Kidney tubule cell (primary cell): ENCODE measurements at places on chromosomes 2 and 18.
A peak's percentile ranks its signal among the peaks of the same experiment; 100 is the strongest.

DNA sequence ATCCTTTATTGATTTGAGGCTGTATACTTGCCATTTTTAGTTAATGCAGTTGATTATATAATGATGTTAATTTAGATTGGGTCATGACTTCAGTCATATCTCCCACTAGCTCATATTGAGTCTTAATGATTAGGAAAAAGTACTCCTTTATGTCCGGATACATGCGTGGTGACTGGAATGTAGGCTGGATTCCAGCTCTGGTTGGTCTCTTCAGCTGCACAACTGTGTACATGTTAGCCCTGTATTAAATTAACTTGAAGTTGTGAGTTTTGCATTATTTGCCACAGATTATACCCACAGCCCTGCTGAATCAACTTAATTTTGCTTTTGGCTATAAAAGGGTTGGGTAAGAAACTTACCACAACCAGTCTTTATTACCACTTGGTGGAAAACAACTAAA lies 22.5 kb downstream of the MOB4 start:
- DNase-seq = no peak

GRCh38 chr2:143843686-143844085 lies 676.2 kb downstream of the ZEB2 start:
- no peak for DNase-seq

DNA sequence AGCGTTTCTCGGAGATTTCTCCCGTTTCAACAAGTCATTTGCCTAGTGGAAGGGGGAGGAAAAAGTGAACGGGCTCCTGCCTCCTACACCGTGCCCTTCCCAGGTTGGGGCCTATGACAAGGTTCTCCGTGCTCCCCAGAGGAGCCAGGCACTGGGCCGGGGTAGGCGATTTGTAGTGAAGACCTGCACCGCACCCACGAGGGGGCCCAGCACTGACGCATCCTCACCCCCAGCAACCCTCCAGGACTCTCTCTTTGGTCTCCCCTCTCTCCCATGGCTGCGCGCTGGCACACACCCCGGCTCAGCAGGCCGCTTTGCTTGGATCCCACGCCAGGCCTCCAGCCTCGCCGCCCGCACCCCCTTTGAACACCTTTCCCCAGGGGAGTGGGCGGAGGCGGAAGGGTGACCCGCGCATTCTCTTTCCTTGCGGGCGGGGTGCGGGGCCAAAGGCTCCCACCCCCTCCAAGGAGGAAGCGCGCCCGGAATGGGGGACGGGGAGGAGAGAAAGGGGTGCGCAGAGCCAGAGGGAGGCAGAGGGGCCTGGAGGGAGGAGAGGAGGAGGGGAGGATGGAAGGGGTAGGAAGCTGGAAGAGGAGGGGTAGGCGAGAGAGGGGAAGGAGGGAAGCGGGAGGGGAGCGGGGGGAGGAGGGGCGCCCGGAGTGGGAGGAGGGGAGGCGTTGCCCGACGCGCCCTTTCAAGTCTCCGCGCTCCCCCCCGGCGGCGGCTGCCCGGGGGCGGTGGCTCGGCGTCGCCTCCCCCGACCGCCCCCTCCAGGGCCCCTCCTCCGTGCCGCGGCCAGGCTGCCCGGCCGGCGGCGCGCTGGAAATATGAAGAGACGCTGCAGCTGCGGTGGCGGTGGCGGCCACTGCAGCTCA lies at the start of gene APCDD1:
Gene APCDD1, plus strand, starts transcription at position 830 of the 875 bp plus-strand sequence. CDS start 347 bp downstream, outside the sequence.
- peak; percentile 9 for DNase-seq

DNA sequence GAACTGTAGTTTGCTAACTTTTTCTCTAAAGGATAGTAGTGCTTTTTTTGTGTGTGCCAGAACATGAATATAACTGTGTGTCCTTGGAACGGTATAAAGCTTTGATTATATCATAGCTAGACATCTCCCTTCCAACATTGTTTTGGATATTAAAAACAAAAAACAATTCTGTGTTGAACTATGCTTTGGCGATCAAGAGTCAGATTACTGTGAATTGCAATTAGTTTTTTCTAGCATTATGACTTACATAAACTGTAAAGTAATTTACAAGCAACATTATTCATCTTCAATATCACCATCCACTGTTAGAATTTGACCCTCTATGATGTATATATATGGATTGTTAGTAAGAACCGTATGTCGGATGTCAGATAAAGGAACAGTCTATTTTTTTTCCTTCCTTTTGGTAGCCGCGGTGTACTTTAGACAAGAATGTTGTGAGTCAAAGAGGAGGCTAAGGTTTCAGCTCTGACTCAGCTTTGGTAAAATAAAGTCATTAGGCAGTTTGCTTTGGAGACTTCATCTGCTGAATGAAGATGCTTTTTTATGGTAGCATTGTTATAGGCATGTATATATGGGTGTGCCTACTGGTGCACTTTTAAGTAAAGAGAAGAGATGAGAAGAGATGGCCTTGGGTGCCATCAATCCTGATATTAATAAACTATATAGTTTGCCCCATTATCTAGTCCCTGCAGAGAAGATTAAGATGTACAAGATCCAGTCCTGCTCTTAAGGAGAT lies 76.4 kb downstream of the LTBP1 start:
- peak; percentile 65 for DNase-seq

DNA sequence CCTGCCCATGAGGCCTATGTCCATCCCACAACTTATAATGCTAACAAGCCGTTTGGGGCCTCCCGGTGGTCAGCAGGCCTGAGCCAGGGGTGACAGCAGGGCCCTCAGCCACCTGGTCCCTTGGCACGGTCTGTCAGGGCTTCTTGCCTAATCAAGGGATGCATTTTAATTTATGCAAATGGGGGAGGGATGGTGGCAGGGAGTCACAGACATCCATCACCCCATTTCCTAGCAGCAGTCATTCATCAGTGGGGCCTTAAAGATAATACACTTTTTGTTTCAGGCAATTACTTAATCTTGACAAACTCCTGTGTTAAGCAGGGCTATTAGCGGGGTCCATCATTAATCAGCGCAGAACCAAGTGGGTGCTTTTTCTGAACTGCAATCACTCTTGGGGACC lies 174.5 kb downstream of the GLI2 start:
- DNase-seq = no peak

DNA sequence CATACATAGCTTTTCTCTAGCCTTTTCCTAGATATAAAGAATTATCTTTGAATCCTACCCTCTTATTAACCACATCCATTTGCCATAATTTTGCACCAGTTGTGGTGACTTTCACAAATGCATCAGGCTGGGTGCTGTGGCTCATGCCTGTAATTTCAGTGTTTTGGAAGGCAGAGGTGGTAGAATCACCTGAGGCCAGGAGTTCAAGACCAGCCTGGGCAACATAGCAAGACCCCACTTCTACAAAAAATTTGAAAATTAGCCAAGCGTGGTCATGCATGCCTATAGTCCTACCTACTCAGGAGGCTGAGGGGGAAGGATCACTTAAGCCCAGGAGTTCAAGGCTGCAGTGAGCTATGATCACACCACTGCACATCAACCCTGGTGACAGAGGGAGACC lies 672.4 kb upstream of the CHAC2 start:
- DNase-seq = no peak

GRCh38 chr18:59273759-59274532 lies 692 bp upstream of the RAX start:
- no peak for DNase-seq

DNA sequence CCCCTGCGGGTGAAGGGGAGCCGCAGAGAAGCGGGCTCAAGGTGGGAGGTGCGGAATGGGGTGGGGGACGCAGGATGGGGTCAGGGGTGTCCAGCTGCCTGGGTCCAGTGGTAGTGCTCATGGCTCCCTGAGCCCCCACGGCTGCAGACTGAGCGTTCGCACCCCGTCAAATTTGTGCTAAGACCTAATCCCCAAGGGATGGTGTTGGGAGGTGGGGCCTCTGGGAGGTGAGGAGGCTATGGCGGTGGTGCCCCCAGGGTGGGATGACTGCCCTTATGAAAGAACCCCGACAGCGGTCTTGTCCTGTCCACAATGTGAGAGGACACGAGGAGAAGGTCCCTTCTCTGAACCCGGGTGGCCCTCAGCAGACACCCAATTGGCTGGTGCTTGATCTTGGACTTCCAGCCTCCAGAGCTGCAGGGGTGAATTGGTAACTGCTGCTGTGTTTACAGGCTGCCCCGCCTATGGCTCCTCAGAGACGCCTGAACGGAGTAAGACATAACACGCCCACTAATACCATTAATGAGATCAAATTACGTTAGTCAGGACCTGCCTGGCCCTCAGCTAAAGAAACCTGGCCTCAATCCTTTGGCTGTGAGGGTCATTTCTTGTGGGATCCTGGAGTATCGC lies 42.6 kb downstream of the PXDN start:
- DNase-seq = no peak

DNA sequence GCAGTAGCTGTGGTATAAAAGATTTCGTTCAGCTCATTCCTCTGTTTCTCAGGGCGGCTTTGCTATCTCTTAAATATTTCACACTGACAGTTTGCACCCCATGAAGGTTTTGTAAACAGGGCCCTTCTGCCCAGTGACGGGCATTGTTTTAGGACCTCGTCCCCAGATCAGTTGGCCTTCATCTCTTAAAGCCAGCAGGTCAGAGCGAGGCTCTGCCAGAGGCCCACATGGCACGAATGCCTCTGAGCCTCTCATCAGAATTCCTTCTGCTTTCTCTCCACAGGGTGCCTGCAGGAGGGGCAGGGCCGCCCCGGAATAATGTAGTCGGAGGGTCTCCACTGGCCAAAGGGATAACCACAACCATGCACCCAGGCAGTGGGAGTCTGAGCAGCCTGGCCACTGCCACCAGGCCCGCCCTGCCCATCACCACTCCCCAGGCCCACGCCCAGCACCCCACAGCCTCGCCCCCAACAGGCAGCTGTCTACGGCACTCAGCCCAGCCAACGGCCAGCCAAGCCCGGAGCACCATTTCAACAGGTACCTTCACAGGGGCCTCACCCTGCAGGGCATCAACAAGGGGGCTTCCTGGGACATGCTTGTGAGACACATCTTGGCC lies 177.0 kb downstream of the SEPTIN10 start:
- no peak for DNase-seq

- peak; percentile 83 for DNase-seq
Measured at GRCh38 chr2:74502720-74503505, 3.5 kb upstream of the LBX2 start.

DNA sequence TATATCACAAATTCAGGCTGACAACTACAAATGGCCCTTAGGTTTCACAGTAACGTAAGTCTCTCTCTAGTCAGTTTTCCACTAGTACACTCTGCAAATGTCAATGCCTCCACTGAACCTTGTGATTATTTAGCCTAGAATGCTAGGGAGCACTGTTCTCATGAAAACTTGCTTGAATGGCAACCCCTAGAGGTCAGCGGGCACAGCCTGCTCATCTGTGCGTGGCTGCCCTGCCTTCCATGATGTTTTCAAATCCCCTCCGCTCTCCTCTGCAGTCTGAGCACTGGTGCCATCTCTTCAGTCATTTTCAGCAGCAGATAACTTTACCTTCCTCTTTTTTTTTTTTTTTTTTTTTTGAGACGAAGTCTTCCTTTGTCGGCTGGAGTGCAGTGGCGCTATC lies 84.1 kb upstream of the GULP1 start:
- DNase-seq = no peak

GRCh38 chr2:20411361-20411894 lies 35.4 kb upstream of the RHOB start:
- DNase-seq = peak; percentile 84

- DNase-seq = no peak
Measured at GRCh38 chr2:52311862-52312261, 1279.9 kb upstream of the NRXN1 start.

DNA sequence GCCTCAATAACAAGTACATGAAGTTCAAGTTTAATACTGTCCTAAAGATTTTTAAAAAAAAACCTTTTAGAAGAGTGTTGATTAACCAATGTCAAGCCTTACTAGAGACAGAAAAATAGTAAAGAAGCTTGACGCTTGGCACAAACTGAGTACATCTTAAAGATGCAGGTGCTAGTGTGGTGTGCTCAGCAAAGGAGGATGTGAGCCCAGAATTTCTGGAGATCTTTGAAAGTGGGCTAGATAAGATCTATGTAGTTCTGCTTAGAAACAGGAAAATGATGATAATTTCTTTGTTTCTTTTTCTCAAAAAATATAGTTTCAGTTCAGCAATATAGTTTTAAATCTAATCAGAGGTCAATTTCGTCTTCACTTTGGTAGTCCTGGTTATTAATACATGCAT lies 118.3 kb upstream of the KLHL14 start:
- DNase-seq = no peak

DNA sequence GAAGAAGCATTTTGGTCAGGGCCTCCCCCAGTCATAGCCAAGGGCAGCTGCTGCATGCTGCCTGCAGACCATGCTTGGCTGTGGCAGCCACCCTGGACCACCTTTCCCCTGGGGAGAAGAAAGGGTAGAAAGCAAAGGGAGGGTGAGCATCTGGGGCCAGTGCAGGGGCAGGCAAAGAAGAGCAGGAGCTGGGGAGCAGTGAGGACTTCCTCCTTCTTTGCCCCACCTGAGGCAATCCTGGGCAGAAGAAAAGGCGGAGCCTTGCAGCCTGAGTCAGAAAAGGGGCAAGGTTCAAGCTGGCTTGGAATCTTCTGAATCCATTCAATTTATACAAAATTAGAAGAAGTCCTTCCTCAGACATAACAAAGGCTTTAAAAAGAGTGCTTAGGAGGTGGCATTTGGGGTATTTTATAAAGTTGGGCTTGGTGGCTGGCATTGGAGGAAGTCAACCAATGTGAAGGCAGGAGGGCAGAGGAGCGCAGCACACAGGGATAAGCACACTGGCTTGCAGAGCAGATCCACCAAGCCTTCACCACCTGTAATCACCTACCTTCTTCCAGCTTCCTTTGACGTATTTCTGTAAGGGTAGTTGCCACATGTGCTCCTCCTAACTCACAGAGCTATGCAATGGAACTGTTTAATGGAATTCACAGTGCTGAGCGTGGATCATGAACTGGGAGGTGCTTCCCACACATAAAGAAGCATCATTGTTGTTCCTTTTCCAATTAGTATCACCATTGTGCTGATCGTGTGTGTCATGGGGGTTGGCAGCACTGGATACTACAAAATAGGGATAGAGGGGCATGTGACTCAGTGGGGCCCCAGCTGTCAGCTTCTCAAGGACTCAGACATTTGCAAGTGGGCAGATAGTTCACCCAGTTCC lies 154.4 kb upstream of the EPAS1 start:
- peak; percentile 42 for DNase-seq

- peak; percentile 9 for DNase-seq
Measured at GRCh38 chr18:76581261-76581660, 86.2 kb upstream of the ZNF516 start.

DNA sequence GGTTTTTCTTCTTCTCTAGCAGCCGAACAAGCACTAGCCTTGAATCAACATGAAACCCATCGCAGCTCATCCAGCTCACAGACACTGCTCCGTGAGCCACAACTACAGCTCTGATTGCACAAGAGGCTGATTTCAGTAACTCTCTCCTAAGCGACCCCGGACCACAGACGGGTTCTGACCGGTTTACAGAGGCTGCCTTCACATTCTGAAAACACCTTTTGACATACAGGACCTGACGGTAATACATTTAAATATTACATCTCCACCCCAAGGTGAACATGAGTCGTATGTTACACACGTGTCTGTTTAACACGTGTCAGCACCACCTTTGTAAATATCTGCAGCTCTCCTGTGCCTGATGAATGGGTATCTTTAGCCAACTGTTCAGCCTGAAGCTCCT lies 120.7 kb downstream of the TMEM18 start:
- DNase-seq = no peak

GRCh38 chr2:161434118-161434517 lies 18.0 kb downstream of the TBR1 start:
- DNase-seq = no peak
